ENCODE measurements at places on chromosomes 2 and 18.

GRCh38 chr2:131517106-131517831 lies 10.4 kb upstream of the CCDC74A start:
- no peak for DNase-seq

- DNase-seq: no peak
These were observed 3.9 kb downstream of the NCK2 start for GRCh38 chr2:105748566-105748965.

DNA sequence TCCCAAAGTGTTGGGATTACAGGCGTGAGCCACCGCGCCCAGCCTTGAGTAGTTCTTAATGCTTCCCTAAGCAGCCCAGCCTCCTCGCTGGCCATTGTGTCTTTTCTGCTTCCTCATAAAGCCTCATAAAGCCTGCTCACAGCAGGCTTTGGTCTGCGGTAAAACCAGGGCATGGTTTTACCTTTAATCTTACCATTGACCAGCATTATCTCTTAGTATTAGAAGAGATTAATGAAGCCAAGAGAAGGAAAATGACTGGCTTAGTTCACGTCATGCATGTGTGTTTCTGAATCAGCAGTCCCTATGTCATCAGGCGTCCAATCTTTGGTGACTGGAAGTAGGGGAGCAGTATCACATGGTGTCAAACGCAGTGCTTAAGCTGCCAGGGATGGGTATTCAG lies 14.9 kb upstream of the CDCA7 start:
- DNase-seq: no peak

DNA sequence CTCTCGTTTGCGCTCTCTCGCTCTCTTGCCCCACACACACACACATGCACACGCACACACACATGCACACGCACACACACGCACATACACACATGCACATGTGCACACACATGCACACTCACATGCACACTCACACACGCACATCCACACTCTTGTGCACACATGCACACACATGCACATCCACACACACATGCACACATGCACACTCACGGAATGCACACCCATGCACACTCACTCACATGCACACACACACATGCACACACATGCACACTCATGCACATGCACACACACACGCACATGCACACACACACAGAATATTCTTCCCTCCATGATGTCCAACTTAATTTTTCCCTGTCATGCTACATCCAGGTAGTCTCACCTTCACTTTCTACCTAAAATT lies 360.1 kb downstream of the DCC start:
- DNase-seq: no peak

DNA sequence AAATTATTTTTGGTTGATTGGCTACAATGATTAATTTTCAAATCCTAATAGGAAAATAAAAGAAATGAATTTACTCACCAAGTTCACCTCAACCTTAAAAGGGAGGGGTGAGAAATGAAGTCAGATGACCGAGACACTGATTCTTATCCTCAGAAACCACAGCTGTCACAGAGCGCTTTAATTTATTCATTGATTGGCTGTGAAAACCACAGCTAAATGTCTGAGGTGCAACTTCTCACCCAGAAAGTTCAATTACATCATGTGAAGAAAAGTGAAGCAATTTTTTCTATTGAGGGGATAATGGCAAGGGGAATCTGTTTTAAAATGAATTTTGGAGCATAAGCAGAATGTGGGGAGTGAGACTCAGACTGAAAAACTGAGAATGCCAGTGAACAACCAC lies 128.4 kb downstream of the RNF152 start:
- DNase-seq: no peak

- no peak for DNase-seq
These were observed 251.4 kb upstream of the STON1 start for GRCh38 chr2:48278590-48278989.

GRCh38 chr2:171166328-171166983 lies 5.8 kb upstream of the TLK1 start:
- no peak for DNase-seq

DNA sequence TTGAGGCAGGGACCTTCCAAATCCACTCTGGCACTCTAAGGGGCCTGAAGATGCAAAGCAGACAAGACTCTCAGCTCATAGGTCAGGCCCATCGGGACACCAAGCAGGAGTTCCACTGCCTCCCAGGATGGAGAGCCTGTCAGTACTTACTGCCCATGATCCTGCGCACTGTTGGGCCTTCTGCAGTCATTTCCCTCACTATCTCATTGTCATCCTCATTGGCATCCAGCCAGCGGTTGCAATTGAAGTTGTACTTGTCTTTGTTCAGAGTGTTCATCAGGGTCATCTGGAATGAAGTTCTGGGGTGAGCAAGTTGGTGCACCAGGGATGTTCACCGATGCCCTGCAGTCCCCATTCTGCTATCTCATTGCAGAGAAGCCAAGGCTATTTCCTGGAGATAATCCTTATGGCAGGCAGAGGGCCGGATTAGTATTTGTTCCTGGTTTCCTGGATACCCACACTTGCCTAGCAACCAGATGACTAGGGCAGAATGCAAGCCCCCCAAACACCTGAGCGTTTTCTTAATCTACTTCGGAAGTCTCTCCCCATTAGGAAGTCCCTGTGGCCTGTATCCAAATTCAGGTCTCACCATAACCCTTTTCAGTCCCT lies 65.1 kb downstream of the LOXHD1 start:
- DNase-seq: no peak

- no peak for DNase-seq
These were observed 75.9 kb upstream of the CAB39 start for GRCh38 chr2:230636684-230637271.

DNA sequence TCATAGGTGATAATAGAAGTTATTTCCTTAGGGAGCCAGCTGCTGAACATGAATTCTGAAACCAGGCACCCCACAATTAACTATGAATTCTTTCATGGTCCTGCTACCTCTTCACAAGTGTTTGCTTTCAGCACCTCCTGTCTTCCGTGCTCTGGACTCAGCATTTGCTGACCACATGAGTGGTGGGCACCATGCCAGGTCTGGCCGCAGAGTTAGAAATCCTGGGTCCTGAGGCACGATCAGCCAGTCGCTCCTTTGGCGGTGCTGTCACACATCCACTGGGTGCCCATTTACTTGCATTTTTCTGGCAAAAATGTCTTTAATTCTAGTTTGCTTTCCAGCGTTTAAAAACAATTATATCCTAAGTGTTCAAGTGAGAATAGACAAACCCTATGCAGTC lies 196.4 kb upstream of the PXDN start:
- DNase-seq: no peak

GRCh38 chr2:8477552-8478470 lies 204.0 kb upstream of the ID2 start:
- DNase-seq: no peak

DNA sequence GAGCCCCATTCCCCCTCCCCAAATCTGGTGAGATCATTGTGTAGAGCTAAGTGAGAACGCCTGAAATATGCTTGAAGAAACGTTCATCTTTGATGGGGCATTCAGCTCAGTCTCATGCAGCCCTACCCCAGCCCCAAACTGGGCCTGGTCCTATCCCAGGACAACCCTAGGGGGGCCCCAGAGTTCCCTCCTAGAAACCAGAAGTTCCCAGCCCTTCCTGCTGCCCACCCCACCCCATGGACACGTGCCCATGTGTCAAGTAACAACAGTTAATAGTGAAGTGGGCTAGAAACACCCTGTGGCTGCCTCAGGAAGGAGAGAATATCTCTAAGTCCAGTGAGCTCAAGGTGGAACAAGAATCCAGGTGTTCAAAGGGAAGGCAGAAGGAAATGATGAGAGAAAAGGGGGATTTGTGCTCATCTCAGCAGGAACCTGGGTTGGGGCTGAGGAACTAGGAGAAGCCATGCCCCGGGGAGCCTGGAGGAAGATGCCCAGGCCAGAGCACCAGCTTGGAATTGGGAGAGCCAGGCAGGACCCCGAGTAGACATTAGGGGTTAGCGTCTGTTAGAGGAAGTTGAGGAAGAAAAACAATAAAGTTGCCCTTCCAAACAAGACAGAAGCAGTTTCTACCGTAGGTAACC lies 20.1 kb upstream of the SLC20A1 start:
- DNase-seq: no peak

DNA sequence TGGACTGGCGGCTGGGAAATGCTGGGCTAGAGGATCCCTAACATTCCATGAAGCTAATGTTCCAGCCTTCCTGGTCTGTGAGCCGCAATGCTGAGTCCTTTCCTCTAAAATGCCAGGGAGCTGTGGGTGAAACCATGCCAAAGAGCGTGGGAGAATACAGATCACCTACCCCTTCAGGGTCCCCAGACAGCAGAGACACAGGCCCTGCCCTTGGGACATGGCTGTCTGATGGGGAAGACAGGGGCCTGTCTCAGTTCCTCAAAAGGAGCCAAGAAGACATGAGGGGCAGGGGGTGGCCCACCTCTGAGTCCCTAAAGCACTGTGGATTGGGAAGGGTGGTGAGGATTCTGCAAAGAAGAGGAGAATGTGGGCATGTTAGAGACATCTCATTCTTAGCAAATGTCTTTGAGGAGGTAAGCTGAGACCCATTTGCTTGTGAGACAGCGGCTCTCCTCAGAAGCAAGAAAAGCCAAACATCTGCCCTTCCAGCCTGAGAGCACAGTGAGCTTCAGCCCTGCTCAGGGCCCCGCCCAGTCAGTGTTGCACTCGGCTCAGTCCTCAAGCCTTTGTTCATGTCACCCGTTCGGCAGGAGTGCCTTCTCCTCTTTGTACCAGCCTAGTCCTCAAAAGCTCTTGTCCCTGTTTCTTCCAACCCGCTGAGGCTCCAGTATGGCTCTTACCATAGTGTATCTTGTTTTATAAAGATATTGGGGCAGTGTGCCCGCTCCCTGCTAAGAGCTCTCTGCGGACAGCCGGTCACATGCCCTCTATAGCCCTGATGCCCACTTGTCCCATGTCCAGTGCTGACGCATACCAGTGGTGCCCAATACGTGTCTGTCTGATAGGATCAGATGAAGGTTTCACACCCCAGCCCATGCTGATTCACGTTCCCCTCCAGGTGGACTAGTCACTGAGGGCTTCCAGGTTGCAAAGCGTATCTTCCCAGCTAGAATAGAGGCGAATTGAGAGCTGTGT lies 286.2 kb downstream of the CYP26B1 start:
- DNase-seq: no peak

DNA sequence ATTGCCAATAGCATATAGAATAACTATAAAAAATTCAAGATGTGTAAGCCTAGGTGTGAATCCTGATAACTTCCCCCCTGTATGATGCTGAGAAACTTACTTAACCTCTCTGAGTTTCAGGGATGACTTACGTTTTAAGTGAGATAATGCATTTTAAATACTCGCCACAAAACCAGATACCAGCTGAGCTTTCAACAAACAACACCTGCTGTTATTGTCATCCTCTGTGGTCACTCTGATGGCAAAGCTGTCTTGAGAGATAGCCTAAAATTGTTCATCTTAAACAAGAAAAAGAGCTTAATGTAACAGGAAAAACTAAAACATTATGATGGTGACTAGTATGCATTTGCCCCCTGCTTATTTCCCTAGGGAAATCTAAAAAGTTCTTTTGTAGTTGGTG lies 131.5 kb downstream of the RAD51AP2 start:
- no peak for DNase-seq

DNA sequence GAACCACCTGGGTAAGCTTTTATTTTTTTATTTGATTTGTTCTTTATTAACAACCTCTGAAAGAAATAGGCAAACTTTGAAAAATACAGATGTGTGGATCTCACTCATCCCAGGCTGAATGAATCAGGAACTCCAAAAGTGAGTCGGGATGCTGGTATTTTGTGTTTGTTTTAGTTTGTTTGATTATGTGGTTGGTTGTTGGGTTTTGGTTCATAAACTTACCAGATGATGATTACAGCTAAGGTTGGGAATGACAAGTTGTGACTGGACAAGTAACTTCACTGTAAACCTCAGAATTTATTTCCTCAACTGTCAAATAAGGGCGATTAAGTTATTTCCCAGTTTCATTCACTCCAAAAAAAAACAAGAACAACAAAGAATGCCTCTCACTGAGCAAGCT lies 80.5 kb upstream of the KIF5C start:
- no peak for DNase-seq

DNA sequence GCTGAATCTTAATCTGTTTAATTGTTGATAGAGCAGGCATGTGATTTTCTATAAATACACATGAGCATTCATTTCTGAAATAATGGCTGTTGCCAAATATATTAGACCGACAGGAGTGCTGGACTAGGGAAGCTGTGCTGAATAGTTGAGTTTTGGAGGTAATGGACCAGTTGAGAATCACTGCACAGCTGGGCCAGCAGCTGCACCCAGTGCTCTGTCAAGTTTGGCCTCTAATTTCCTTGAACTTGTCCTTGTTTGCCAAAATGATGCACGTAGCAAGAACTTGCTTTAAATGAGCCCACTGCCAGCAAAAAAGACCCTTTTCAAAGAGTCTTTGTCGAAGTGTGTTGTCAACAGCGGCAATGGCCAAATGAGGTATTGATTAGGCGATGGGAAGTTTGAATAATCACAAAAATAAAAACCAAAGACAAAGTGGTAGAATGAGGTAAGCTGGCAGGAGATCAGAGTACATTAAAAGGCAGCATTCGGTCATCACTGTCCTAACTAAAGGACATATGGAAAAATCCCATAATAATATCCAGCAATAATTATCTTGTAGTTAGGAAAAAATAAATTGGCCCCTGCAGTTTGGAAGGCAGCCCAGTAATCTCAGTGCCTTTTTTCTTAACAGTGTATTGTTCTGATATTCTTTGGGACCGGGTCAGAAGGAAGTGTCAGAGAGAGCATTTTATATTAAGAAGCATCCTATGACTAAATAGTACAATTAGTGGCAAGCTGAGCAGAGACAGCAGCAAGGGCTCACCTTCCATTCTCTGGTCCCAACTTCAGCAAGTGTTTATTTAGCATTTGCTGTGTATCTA lies 126.2 kb downstream of the RAPGEF4 start:
- no peak for DNase-seq

DNA sequence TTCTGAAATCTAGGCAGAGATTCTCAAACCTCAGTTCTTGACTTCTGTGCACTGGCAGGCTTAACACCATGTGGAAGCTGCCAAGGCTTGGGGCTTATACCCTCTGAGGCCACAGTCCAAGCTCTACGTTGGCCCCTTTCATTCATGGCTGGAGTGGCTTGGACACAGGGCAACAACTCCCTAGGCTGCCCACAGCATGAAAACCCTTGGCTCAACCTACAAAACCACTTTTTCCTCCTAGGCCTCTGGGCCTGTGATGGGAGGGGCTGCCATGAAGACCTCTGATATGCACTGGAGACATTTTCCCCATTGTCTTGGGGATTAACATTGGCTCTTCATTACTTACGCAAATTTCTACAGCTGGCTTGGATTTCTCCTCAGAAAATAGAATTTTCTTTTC lies 46.7 kb downstream of the TANC1 start:
- DNase-seq: no peak

Measured in stimulated activated CD8-positive, alpha-beta memory T cell treated with anti-CD3 and anti-CD28 coated beads, Interleukin-7, amount 100 ng/mL, for 4 hours (primary cell).